ENCODE measurements at places on chromosomes 11 and 22.
A peak's percentile ranks its signal among the peaks of the same experiment; 100 is the strongest.

DNA sequence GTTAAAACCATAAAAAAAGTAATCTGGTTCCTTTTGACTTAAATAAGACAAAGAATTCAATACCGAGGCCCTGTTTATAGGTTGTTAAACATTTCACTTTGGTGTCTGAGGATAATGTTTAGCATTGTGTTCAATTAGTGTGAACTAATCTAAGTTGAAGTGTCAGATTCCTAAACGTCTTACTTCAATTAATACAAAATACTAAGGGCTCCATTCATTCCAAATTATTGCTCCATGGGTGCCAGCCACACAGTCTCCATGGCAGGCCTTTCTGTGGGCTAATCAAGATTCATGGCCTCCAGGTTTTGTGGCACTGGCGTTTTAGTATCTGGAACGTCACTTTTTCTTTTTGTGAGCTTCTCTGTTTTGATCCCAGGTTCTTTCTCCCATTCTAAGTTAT, 89.4 kb downstream of the TMEM135 start:
- DNase-seq = no peak

GRCh38 chr22:49351761-49352227, 475.9 kb downstream of the BRD1 start:
- no peak for DNase-seq

GRCh38 chr22:20928573-20928967, 11.4 kb downstream of the CRKL start:
- no peak for DNase-seq

GRCh38 chr11:86143087-86144030, 74.5 kb upstream of the PICALM start:
- no peak for DNase-seq

DNA sequence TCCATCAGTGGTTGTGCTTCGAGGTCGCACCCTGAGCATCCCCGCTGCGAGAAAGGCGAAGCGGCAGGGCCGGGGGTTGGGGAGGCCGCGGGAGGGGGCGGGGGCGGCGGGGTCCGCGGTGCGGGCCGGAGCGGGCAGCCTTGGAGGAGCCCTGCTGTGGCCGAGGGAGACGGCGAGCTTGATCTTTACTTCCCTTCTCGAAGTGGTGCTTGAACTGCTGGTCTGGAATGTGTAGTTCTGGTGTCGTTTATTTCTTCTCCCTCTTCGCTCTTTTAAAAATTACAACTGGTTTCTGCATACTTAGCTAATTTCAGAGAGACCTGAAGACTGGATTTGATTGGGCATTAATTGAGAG, 1.1 kb downstream of the APLP2 start:
- DNase-seq = no peak

DNA sequence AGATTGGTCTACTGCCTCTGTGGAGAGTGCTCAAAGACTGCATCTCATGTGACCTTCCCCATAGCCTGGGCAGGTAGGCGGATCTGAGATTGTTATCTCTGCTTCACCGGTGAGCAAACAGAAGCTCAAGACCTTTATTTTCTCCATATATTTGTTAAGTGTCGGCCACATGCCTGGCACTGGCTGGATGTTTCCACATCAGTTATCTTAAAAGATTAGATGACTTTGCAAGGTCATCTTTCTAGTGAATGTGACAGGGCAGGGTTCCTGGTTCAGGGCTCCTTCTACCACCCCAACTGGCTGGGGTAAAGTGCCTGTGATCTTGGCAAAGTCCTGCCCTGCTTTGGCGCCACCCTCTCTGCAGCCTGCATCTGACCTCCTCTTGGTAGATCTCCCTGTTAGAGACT, 125.0 kb downstream of the CCDC81 start:
- DNase-seq = no peak

DNA sequence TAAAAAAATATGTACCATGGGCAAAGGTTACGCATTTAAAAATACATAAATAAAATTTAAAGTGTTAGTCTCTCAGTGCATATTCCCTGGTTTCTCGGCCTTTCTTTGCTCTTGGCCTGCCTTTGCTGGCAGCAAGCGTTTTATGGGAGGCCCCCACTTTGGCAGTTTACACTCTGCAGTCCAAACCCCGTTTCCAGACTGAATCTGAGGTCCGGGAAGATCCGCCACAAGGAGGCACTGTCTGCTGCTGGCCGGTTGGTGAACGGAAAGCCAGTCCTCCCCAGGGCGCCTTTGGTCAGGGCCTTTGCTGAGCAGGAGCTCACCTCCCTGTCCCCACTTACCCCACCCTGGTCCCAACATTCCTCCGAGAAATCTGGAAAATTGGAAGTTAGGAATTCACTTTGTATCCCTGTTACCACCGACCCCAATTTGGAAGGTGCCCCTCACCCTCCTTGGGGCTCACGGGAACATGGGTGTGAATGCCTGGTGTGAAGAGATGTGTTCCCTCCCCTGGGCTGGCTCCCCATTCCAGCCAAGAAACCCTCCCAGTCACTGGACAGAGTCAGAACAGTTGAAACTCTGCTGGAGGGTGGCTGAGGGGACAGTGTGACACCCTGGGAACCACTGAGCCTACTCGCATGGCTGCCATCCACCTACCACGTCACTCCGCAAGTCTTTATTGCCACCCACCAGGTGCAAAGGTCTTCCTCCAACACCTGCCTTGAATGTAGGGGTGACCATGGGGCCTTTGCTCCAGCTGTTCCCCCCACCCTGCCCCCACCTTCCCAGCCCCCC, 9.4 kb upstream of the SF1 start:
- DNase-seq = no peak

DNA sequence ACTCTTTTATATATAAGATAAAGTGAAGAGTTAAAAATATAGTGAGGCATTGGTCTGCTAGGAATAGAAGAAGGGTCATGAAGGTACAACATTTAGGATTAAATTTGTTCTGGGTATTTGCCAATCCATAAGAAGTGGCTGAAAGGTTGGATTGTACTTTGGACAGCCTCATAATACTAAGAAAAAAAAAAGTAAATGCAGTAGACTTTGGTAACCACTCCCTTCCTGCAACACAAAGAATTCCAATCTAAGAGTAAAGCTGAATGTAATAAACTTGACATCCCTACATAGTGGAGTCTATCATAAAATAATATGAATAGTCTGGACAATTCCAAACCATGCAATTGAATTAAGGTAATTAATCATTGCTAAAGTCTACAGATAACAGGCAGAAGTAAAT, 2294.4 kb downstream of the LRRC4C start:
- DNase-seq = no peak

DNA sequence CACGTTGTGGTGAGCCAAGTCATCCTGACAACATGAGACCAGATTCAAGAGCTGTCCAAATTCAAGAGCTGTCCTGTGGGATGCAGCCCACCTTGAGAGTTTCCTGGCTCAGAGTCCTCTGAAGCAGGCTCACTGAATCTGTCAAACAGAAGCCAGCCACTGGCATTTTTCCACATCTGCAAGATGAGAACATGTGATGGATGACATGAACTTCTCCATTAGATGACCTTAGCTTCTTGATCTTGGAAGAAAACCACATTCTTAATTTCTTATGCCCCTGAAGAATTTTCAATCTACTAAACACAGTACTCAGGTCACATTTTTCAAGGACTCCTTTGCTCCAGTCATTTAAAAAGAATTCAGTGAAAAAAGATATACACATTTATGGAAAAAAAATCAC, 291.0 kb downstream of the GUCY1A2 start:
- DNase-seq = no peak

DNA sequence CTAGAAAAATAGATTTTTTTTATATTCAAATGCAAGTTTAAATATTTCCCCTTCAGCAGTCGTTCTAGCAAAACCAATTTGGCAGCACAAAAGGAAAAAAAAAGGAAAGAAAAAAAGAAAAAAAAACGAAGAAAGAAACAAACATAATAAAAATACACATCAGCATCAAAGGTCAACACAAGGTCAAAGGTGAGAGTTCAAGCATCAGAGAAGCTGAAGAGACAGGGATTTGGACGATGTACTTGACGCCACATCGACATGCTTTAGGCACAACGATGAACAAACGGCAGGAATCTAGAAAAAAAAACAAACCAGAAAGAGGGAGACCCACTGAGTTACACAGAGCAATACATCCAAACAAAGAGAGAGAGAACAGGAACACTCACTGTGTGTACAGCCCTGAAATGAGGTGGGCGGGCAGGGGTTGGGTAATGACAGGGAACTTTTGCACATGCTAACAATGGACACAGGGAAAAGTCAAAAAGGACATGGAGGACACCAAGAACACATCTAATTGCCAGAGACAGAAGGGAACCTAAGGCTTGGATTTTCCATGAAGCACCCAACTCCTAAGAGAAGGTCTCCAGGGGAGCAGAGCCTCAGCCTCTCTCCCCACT, 19.8 kb upstream of the RAPSN start:
- no peak for DNase-seq

DNA sequence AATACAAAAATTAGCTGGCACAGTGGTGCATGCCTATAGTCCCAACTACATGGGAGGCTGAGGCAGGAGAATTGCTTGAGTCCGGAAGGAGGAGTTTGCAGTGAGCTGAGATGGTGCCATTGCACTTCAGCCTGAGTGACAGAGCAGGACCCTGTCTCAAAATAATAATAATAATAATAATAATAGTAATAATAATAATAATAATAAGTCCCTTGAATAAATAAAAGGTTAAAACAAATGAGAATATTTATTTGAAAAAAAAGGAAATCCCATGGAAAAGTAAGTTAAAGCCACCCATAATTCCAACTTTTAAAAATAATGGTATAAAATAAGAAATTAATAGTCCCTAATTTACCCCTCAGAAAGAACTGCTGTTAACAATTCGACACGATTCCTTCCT, 10.0 kb upstream of the NAV2 start:
- DNase-seq = no peak

DNA sequence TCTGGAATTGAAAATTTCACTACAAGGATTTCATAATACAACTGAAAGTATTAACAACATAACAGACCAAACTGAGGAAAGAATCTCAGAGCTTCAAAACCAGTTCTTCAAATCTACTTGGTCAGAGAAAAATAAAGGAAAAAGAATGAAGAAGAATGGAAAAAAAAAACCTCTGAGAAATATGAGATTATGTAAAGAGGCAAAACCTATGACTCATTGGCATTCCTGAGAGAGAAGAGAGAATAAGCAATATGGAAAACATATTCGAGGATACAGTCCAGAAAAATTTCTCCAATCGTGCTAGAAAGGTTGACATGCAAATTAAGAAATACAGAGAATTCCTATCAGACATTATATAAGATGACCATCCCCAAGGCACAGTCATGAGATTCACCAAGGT, 23.4 kb upstream of the GPR83 start:
- DNase-seq = no peak

- DNase-seq = no peak
Observed at GRCh38 chr11:107928767-107929507, 689 bp downstream of the RAB39A start.

GRCh38 chr11:88035271-88035670, 140.0 kb downstream of the RAB38 start:
- DNase-seq = no peak

DNA sequence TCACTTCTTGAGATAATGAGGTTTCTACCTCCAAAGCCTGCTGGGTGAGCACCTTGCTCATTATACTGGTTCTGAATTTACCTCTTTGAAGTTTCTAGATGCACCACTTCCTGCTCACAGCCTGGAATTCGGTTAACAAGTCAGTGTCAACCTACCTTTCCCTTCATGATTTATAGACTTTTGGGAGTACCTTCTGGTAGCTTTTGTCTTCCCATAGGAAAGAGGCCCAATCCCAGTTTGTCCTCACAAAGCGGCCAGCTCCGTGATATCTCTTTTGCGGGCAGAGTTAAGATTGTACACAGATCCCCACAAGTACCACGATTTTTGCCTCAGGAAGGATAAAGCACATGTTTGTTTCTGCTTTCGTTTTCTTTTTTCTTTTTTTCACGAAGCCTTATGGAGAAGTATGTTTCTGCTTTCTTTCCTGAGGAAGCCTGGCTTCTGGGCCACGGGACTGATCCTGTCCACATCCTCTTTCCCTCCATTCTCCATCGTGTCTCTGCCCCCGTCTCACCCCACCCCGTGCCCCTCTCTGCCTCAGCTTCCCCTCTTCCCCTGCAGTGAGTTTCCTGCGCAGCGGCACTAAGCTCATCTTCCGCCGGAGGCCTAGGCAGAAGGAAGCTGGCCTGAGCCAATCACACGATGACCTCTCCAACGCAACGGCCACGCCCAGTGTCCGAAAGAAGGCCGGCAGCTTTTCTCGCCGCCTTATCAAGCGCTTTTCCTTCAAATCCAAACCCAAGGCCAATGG, 5.7 kb upstream of the HINFP start:
- no peak for DNase-seq

DNA sequence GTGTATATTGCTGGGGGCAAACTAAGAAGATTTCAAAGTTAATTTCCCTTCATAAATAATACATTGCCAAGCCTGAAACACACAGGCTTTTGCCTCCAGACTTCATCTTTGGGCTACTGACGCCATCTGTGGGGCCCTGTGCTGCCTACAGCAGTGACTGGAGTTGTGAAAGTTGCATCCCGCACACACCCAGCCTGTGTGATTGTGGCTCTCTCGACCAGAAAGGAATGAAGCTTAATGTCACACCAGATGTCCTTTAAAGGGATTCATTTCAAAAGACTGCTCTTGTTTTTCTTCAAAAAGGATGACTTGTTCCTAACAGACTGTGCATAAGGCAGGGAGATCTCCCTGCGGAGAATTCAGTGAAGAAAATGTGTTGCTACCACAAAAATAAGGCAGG, 210.5 kb downstream of the FAM181B start:
- DNase-seq = peak; percentile 40

- no peak for DNase-seq
Observed at GRCh38 chr11:898540-899190, 11.9 kb downstream of the CHID1 start.

GRCh38 chr11:124762624-124763155, 600 bp upstream of the ESAM start:
- DNase-seq = no peak

GRCh38 chr11:65917434-65918210, 1.2 kb downstream of the C11orf68 start:
- DNase-seq = no peak

GRCh38 chr11:129543515-129544290, 168.1 kb downstream of the BARX2 start:
- DNase-seq = no peak

DNA sequence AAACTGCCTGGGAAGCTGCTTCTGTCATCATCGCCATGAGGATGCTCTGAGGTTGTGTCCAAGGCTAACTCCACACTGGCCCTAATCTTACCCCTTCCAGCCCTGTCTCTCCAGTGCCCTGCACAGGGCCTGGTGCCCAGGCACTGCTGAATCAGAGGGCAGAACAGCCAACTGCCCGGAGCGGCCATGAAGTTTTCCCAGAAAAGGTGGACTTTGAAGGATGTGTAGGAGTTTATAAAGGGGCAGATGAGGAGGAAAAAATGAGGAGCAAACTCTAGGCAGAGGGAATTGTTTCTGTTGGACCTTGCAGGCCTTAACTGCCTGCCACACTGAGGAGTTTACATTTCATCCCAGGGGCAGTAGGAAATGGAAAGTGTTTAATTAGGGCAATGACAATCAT, 39.4 kb upstream of the TCF20 start:
- no peak for DNase-seq

- DNase-seq = no peak
Observed at GRCh38 chr11:10934293-10934860, 76.5 kb upstream of the ZBED5 start.

DNA sequence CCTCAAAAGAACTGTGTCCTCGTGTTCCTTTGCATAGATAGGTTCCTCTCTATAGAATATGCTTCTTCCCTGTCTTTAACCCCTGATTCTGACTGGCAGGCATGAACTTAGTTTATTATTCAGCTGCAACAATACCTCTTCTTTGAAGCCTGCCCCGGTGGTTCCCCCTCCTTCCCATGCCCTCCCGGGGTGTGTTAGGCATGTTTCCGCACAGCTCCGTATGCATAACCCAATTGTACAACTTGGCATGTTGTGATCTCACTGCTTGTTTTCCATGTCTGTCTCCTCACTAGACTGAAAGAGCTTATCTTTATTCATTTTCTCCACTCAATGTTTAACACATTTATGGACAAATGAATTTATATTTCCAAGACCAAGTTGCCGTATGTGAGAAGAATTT, 72.6 kb downstream of the DEPDC5 start:
- DNase-seq = no peak
